ENCODE measurements at places on chromosomes 1 and 21.

- no peak for DNase-seq
Observed at GRCh38 chr1:94599095-94599813, 57.7 kb upstream of the F3 start.

GRCh38 chr1:70146488-70146887, 58.9 kb downstream of the LRRC40 start:
- DNase-seq: no peak

GRCh38 chr1:9805006-9805508, 18.7 kb downstream of the CLSTN1 start:
- DNase-seq: no peak

- DNase-seq: no peak
Observed at GRCh38 chr21:44919913-44920693, 596 bp downstream of the ITGB2 start.

- no peak for DNase-seq
Observed at GRCh38 chr1:247453245-247453644, 4.7 kb downstream of the OR2B11 start.

GRCh38 chr1:209675565-209676154, 448 bp downstream of the G0S2 start:
- no peak for DNase-seq

DNA sequence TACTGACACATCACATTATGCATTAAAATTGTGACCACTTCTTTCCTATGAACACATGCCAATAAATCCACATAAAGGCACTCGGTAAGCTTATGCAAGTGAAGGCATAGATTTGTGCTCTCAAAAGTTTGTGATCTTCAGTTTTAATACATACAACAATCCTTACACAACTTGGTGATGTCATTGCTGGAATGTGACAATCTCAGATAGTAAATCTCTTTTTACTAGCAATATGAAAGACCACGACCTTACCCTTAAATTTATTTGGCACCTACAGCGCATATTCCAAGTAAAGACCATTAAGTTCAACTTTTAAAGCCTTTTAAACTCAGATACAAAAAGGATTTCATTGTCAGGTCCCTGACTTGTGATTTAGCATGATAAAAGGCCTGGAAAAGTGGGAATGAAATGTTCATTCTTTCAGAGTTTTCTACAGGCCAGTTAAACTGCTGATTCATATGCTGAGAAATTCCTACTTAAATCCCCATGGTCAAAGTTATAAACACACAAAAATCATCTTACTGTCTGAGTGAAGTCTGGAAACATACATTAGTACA, 157.4 kb downstream of the SIPA1L2 start:
- no peak for DNase-seq

DNA sequence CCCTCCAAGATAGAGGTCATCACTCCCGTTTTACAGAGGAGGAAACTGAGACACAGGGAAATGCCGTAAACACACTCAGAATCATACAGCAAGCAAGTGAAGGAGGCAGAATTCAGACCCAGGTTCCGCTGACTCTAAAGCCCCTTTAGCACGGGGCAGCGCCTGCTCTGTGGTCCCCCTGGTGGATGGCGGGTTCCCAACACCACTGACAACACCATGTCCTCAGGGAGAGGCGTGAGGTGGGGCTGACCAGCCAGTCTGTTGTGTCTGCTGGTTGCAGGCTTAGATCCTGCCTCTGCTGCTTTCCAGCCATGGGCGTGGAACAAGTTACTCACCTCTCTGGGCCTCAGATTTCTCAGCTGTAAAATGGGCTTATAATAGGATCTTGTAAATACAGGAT, 617.3 kb downstream of the MATN1 start:
- no peak for DNase-seq

DNA sequence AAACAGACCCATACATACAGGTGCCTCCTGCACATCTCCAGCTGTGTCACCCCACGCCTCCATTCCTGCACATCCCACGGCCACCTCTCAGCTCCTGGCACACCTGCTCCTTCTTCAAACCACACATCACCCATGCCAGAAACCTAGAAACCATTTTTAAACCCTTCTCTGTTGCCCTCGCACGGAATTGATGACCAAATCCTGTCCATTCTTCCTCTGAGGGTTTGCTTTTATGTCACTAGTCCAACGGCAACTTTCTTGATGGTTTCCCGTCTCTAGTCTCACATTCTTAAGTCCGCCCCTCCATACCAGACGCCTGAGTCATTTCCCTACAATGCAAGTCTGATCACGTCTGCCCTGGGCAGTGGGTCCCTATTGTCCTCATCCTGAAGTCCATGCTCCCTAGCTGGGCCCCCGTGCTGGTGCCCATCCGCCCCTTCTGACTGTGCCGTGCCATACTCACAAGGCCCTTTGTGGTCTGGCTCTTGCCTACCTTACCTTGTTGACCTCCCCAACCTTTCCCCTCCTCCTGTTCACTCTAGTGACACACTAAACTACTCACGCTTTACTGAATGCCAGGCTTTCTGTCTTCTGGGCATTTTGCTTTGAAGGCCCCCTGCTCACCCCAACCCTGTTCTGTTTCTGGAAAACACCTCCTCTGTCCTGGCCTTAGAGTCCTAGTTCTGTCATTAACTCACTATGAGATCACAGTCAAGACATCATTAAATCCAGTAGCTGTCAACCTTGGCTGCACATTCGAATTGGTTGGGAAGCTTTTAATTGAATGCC, 17.6 kb downstream of the SLC2A1 start:
- DNase-seq: peak; percentile 99

DNA sequence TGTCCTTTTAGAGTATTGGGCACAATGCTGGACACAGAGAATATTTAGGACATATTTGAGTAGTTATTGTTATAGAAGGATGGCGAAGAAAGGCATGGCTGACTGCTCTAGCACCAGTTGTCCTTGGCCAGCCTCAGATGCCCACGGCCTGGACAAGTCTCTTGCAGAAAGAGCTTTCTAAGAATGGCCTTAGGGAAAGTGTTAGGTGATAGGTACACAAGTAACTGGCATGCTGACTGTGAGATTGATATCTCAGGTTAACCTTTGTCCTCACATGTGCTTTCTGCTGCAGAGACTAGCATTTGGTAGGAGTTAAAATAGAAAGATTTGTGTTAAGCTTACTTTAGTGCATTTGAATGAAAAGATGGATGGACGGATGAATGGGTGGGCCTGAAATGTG, 10.1 kb downstream of the SFT2D2 start:
- DNase-seq: no peak

DNA sequence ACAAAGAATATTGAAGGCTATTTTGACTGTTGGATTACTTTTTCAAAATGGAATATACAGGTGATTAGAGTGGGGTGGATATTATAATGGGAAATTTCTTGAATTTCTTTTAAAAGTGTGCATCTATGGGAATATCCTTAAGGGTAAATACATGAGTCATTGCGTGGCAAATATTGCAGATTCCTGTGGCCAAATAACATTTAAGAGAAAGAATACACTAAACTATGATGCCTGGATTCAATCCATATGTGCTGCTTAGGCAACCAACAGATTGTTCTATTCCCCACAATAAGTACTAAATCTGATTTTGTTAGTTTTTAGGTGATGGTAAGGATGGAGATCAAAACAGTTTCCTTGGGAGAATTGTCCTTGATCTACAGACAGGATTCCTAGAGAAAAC, 119.5 kb downstream of the HMCN1 start:
- peak; percentile 66 for DNase-seq

GRCh38 chr1:184791550-184791900, 36.9 kb upstream of the EDEM3 start:
- peak; percentile 33 for DNase-seq

Measured in AG04449 (cell line).